ENCODE measurements at places on chromosomes 6 and 20.

DNA sequence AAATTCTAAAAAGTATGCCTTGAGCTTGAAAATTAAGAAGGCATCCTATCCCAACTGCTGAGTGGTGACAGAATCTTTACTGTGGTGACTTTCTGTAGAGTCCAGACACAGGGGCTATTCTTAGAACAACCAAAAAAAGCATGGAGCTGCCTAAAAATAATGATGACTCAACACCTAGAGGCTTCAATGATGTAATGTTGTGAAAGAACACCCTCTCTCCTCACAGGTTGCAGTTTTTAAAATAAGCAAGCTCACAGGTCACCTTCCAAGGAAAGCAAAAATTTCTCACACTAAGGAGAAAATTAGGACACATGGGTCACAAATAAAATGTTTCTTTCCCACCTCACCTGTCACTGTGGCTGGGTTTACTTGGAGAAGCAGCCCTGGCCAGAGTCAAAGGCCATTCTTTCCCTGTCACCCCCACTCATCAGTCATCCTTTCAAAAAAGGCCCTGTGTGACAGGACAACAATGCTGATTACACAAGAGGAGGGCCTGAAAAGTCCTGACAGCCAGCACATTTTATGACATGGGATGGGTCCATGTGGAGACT lies 53.5 kb downstream of the RCAN2 start:
- DNase-seq, result no peak

GRCh38 chr6:75344021-75344420 lies 59.4 kb upstream of the TMEM30A start:
- no peak for DNase-seq

DNA sequence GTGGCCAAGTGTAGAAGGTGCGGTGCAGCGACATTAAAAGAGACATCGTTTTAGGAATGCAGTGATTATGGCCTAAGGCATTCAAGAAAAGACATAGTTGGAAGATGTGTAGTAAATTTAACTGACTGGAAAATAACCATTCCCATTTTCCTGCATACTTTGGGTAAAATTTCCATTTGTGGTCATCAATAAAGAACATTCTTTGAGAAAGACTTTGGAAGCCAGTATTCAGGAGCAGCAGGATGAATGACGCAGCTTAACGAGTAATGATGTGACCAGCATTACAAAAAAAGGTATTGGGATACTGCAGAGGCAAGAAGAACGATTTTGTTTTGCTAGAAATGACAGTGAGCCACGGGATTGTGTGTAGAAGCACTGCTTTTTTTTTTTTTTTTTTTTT lies 7.0 kb upstream of the RWDD1 start:
- DNase-seq, result no peak

DNA sequence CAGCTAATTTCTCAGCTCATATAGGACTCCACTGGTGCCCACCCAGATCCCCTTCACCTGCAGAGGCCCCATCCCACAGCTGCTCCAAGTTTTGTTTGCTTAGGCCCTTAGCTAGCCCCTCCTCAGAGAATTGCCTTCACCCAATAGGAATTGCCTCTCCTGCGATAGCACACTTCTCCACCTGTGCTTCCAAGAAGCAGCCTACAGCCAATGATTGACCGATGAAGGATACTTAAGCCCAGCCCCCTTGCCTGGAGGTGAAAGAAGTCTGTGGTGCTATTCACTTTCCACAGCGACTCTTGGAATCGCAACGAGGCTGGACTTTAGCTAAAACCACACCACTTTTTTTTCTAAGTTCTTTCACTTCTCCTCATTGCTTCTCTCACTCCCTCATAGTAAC lies 353.2 kb upstream of the BTBD3 start:
- no peak for DNase-seq

GRCh38 chr6:7697820-7698623 lies 27.9 kb upstream of the BMP6 start:
- DNase-seq, result no peak

- DNase-seq, result no peak
Observed at GRCh38 chr6:41645007-41645618, 6.8 kb downstream of the MDFI start.

DNA sequence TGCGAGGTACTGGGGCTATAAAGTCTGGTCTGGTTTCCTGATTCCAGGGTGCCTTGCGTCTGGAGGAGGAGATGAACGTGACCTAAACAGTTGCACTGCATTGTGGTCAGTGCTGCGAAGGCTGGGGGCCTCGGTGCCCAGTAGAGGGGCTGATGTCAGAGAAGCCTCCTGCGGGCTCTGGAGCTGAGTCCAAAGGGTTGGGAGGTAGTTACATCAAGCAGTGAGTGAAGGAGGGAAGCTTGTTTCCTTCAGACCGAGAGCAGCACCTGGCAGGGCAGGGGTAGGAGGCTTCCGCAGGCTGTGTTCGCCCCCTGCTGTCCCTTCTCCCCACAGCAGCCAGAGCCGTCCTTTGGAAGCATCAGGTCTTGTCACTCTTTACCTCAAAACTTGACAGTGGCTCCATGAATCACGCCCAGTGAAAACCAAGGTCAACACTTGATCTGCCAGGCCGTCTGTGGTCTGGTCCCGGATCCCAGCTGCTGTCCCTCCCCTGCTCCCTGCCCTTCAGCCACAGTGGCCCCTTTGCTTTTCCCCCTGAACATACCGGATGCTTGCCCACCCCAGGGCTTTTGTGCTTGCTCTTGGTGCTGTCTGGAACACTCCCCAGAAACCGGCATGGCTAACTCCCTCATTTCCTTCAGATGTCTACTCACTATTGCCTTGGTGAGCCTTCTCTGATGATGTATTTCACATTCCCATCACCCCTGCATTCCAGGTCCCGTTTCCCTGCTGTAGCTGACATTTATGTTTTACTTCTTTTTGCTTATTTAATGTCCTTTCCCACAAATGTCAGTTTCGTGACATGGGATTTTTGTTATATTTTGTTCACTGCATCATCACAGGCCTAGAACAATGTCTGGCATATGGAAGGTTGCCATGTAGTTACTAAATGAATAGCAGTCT lies 7.0 kb downstream of the DYNLRB1 start:
- DNase-seq, result peak; percentile 76

- no peak for DNase-seq
Observed at GRCh38 chr6:136647363-136647852, 97.2 kb upstream of the MAP7 start.

DNA sequence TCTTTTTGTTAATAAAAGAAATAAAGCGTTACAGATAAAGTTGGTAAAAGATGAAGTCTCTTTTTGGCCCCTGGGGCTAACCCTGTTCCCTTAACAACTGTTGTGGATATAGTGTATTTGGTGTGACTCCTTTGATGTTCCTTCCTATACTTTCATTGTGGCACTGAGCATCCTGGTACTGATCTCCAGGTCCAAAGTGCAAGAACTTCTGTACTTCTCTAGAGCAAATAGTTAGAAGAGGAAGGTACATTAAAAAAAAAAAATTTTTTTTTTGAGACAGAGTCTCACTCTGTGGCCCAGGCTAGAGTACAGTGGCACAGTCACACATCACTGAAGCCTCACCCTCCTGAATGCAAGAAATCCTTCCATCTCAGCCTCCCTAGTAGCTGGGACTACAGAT lies 6.2 kb downstream of the POFUT1 start:
- DNase-seq, result no peak

DNA sequence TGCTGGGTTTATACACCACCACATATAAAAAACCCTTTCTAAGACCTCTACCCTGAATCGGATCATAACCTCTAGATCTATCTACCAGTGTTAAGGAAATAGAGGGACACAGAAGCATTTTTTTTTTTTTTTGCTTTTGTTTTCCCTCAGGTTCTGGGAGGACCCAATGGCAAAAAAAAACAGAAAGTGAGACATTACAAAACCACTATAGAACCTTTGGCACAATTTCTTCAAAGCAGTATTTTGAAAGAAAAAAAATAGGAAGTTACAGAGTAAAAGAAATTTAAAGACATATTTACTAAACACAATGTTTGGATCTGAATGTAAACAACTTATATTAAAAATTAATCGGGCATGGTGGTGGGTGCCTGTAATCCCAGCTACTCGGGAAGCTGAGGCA lies 1258.7 kb upstream of the GJE1 start:
- DNase-seq, result no peak

DNA sequence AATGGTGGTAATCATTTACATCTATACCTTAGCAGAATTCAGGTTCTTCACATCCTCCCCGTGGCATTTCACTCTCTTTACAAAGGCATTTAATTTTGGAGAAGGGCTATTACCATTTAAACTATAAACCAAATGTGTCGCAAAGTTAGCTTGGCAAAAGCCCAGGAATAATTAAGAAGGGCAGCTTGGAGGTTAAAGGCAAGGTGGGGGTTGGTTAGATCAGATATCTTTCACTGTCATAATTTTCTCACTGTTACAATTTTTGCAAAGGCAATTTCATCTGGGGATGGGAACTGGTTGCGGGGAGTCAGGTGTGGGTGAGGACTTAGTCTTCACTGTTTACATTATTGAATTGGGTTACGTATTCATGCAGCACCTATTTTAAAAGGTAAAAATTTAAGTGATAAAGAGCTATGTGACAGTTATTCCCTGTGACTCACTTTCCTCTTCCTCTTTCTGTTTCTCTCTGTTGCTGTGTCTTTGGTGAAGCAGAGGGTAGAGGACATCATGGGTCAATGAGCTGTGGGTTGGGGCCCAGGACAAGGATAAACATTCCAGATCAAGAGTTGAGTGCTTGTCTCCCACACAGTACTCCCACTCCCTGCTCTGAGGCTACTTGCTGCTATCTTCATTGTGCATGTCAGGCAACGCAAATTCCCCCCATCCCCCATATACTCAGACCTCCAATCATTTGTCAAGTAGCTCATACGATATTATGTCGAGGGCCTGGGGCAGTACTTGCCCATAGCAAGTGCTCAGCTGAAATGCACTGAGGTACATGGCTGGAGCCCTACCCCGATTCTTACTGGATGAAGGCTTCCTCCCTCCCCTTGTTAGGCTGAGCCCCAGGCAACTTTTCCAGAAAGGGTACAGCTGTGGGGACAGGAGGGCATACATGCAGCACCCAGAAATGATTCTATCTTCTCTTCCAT lies 223.1 kb upstream of the MYLIP start:
- no peak for DNase-seq

GRCh38 chr6:150204705-150205472 lies 62.0 kb downstream of the PPP1R14C start:
- no peak for DNase-seq

- no peak for DNase-seq
Observed at GRCh38 chr20:46833360-46833759, 61.3 kb upstream of the EYA2 start.

- DNase-seq, result peak; percentile 29
Observed at GRCh38 chr6:34358389-34358905, 34.0 kb downstream of the NUDT3 start.

- no peak for DNase-seq
Observed at GRCh38 chr20:32512047-32512385, 73.1 kb downstream of the NOL4L start.

GRCh38 chr6:128826606-128827005 lies 56.3 kb upstream of the LAMA2 start:
- DNase-seq, result no peak

GRCh38 chr6:31847276-31847978 lies 15.2 kb downstream of the NEU1 start:
- no peak for DNase-seq

DNA sequence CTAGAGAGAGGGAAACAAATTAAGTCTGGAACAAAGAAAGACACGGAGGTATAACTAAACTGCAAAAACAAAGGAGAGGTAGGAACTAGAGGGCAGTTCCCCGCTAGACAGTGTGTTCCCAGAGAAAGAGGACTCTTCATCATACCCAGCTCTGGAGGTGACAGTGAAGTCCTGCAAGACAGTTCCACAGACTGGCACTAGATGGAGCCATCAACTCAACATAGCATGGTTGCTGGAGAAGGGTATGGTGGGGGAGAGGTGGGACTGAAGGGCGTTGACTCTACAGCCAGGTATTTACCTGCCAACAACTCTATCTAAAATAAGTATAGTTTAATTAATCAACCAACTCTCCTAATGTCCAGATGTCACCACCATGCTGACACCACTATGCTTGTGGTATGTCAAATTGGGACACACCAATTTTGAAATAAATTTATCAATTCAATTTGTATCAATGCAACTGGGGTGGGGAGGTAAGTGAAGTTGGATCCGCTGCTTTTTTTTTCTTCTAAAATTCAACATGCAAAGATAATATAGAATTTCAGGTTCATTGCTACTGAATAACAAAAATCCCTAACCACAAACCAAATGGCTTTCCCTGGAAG lies 9.7 kb downstream of the BACH2 start:
- DNase-seq, result peak; percentile 60

GRCh38 chr20:64183313-64183712 lies 19.1 kb downstream of the MYT1 start:
- no peak for DNase-seq

GRCh38 chr6:38525888-38526287 lies 113.8 kb downstream of the BTBD9 start:
- no peak for DNase-seq

DNA sequence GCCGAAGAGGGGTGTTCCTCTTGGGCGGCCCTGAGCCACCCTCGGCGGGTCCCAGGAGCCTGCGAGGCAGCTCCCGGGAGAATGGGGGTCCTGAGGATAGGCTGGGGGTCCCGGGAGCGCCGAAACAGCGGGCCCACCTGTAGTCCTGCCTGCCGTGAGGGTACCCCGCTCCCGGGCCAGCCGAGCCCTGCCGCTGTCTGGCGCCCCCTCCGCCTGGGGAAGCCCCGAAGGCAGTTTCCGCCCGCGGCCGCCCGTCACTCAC lies 280 bp downstream of the SPATA2 start:
- DNase-seq, result no peak

- no peak for DNase-seq
Observed at GRCh38 chr6:114055349-114055748, 84.4 kb upstream of the HDAC2 start.

- DNase-seq, result peak; percentile 65
Observed at GRCh38 chr6:84428300-84428907, 201.0 kb upstream of the CEP162 start.

- no peak for DNase-seq
Observed at GRCh38 chr6:67896476-67896875, 738.6 kb upstream of the ADGRB3 start.

GRCh38 chr6:21752054-21752811 lies 158.7 kb downstream of the SOX4 start:
- DNase-seq, result no peak

DNA sequence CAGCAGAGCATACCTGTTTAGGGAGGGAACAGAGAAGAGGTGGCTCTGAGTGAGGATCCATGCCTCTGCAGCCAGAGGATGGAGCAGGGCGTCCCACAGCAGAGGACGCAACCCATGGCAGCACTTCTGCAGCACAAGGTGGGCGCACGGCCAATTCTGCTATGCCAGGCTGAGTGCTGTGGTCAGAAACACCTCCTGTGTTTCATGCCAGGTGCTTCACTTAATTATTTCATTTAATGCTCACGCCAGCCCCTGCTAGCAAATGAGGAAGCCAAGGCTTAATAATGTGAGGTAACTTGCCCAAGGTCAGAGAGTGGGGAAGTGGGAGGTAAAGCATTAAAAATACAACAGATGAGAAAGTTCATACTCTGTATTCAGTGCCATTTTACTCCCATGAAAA lies 68.5 kb upstream of the PTGIS start:
- peak; percentile 48 for DNase-seq

DNA sequence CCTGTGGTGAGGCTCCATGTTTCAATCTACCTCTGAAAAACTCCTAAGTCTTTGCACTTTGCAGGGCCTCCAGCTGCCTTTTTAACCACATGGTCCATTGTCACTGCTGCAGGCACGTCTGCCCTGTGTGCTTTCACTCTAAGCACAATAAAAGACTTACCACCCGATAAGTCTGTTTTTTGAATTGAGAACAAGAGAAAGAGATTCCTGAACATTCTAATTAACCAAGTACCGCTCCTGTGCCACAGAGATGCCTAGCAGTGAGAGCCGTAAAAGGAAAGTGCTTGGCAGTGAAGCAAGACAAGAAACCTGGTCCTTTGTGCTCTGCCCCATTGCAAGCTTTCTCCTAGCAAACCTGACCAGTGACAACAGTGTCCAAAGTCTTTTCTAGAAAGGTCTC lies 487.6 kb upstream of the FLRT3 start:
- DNase-seq, result no peak

GRCh38 chr6:119333707-119334295 lies 15.8 kb downstream of the MAN1A1 start:
- DNase-seq, result no peak

Measured in BE2C (cell line).